ENCODE measurements at places on chromosomes 1 and 21.
A peak's percentile ranks its signal among the peaks of the same experiment; 100 is the strongest.

DNA sequence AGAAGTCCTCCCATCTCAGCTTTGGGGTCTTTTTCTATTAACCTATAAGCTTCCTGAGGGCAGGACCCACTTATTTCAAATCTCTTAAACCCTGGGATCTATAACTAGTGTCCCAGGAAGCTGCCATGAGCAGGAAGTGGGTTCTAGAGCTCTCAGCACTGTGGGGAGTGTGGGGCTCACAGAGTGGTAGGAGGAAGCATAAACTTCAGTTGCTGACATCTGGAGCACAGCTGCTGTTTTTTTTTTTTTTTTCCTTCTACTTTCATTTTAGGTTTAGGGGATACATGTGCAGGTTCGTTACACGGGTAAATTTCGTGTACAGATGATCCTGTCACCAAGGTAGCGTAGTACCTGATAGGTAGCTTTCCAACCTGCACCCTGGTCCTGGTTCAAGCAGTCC is 59.3 kb downstream of the AK4 start:
- DNase-seq, result peak; percentile 39

DNA sequence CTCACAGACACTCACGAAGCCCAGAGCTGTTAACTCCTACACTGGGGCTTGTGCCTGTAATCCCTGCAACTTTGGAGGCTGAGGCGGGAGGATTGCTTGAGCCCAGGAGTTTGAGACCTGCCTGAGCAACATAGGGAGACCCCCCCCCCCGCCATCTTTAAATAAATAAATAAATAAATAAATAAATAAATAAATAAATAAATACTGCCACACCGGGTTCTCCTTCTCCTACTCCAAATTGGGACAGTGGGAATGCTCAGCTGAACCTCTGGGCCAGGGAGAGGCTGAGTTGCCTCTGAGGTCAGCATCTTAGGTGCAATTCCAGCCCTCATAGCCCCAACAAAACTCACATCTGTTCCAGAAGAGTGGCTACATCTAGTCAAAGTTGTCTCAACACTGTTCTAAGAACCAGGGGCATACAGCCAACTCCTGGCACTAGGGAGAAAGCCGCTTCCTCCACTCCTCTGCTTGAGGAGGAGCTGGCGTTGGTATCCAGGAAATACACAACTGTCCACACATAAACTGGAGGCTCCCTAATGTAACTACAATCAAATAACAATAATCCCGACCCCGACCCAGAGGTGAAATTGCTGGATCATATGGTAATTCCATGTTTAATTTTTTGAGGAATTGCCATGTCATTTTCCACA is 27.0 kb downstream of the C1orf216 start:
- no peak for DNase-seq

DNA sequence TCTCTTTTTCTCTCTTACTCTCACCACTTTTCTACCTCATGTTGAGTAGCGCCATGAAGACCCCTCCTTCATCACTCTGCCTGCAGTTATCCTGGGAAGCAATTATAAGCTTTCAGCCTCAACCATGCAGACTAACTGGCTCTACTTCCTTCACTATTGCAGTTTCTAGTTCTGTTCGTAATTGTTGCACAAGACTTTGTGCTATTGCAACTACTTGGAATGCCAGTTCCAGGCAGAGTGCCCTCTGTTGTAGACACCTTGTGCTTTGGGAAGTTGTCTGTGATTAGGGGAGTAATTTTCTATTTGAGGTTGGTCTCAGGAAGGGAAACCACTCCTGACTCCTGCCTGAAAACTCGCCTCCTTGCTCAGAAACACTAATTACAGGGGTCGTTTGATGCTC is 19.4 kb downstream of the PGM1 start:
- no peak for DNase-seq

DNA sequence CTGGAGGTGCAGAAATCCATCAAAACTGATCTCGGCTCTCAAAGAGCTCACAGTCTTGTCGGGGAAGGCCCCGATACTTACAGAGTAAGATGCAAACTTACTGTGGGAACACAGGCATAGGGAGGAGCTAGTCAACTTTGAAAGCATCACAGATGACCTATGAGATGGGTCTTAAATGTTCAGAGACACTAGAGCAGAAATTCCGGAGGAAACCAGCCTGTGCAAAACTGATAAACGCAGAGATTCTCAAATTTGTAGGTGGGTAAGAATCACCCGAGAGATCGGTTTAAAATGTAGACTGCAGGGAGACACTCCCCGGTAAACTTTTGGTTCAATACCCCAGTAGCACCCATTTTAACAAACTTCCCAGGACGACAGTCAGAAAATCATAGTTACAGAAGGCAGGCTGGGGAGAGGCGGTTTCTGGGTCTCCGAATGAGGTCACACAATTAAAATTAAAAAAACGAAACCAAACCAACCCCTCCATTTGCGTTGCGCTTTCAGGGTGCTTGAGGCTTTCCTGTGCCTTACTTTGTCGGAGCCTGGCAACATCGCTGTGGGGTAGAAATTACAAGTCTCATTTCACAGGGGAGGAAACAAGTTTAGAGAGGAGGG is 755 bp upstream of the THRAP3 start:
- DNase-seq, result peak; percentile 56

GRCh38 chr1:81337226-81337625 is 463.5 kb upstream of the ADGRL2 start:
- no peak for DNase-seq

GRCh38 chr1:1024149-1024770 is 4.3 kb downstream of the AGRN start:
- no peak for DNase-seq

DNA sequence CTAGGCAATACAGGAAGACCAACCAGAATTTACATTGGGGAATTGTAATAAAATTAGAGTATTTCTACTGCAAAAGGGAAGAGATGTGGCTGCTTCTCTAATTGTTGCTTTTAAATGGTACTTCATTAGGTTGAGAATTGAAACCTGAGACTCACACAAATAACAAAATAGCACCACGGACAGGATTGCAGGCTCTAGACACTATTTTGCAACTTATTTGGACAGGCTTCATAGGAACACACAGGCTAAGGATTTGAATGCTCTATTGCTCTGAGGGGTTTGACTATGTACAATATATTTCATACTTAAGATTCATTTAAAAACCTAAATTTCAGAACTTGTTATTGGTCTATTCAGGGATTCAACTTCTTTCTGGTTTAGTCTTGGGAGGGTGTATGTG is 79.6 kb downstream of the ATP1B1 start:
- DNase-seq, result no peak

- no peak for DNase-seq
Measured at GRCh38 chr1:50858761-50859160, 101.3 kb downstream of the FAF1 start.

All from fibroblast of upper back skin (primary cell).